Neuronal stem cell (in vitro differentiated cells): ENCODE measurements at places on chromosomes 1 and 21.

DNA sequence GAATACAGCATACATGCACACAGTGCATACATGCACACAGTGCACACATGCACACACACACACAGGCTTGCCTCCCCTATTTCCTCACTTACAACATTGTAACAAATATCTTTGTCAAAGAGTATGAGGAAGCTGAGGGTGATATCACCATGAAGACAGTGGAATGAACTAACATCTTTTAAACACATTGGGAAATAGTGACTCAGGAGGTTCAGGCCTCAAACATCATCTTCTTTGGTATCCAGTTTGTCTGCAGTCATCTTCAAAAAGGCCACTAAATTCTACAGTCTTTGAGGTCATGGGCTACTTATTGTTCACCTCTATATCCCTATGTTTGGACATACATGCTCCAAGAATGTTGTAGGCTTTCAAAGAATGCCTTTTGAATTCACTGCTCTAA is 2.1 kb upstream of the LCE2B start:
- no peak for DNase-seq

DNA sequence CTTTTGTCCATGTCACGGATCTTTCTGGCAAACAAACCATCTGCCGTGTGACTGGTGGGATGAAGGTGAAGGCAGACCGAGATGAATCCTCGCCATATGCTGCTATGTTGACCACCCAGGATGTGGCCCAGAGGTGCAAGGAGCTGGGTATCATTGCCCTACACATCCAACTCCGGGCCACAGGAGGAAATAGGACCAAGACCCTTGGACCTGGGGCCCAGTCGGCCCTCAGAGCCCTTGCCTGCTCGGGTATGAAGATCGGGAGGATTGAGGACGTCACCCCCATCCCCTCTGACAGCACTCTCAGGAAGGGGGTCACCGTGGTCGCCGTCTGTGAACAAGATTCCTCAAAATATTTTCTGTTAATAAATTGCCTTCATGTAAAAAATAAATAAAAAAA is 35.9 kb upstream of the NBL1 start:
- DNase-seq: no peak

DNA sequence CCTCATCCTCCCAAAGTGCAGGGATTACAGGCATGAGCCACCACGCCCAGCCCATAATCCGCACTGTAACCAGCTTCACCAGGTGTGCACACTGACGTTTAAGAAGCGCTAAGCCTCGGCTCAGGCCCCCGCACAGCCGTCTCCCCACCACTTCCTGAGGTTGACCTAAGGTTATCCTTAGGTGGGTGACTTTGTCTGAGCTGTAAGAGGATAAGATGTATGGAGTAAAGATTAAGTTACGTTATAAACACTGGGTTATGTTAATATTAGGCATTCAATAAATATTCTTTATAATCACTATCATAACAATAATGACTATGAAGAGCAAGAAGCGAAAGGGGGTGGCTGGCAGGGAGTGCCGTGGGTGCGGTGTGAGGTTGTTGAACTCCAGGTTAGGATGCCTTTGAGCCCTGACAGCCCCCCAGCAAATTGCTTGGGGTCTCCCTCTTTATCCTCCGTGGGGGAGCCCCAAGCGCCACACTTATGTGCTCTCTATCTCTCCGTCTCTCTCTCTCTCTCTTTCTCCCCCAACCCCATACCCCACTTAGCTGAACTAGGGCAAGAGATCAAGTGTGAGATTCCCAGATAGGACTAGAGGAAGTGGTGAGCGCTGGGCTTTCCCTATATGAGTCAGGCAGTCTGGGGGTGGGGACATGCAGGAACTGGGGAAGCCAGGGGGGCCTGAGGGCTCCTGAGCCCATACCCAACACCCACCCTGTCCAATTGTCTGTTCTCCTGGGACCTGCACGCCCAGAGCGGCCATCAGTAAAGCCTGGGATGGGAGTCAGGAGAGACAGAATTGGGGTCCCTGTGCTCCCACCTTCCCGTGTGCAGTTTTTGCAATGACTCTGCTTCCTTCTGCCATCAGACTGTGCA is 7.6 kb downstream of the EFHD2 start:
- DNase-seq: no peak

GRCh38 chr1:236338096-236338495 is 56.0 kb upstream of the EDARADD start:
- no peak for DNase-seq

- DNase-seq: no peak
These were observed 4.5 kb downstream of the HSPB7 start for GRCh38 chr1:16013220-16013907.

DNA sequence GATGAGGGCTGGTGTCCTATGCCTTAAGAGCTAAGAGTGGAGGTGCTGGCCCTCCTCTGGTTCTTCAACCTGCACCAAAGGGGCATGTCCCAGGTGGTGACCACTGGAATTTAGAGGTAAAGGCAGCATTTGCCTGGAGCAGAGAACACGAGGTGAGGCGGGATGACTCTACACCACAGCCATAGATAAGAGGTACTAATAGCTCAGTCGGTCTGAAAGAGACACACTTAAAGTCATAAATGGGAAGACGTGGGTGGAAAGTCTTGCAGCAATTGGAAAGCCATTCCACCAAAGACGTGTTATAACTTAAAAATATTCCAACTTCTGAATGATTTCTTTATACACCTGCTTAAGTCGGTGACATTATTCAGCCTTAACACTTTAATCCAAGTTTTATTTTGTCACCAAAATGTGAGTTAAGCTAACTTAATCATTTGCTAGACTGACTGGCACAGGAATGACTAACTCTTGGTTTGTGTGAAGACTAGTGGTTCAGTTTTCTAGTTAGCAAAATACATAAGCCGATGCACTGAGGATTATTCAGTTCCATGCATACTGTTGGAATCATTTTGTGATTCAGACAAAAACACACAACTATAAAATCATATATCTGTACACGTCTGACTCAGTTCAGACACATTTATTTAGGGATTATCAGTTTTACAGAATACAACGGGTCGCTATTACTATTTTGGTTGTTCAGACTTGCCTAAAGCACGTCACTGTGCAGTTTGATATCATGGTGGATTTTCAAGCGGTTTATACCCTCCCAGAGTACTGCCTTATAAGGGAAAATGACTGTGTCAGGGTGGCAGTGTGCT is 4.6 kb upstream of the ETS2 start:
- DNase-seq: no peak

GRCh38 chr1:18882486-18882885 is 19.9 kb downstream of the ALDH4A1 start:
- no peak for DNase-seq

DNA sequence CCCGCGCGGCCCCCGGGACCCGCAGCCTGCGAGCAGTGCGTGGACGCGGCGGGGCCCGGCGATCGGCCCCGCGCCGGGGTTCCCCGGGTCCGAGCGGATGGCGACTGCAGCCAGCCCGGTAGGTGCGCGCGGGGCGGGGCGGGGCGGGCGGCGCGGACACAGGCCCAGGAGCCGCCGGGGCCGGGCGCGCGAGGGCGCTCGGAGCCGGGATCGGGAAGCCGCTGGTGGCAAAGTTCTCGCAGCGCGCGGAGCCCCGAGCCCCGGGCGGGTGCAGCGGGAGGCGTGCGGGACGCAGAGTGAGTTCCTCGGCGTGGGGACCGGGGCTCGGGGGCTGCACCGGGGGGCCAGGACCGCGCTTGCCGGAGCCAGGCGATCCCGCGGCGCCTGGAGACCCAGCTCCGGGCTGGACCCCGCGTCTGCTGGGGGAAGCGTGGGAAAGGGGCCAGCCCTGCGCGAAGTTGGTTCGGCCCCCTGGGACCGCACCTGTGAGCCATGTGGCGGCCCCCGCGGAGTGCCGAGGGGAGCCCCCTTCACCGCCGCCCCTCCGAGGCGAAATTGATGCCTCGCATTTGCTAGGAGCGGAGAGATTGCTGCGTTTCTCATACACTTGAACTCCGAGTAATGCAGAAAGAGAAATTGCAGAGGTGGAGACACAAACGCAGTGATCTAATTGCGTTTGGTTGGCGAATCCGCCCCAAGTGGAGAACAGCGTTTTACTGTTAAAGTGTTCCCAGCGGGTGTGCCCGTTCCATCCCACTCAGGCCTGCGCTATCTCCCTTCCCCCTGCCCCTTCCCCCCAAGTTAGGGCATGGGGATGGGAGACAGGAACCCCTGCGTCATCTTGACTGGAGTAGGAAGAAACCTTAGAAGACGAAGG is 228.9 kb upstream of the TMEM51 start:
- DNase-seq: no peak

- no peak for DNase-seq
These were observed 58.5 kb downstream of the ST6GALNAC5 start for GRCh38 chr1:76925825-76926224.

- DNase-seq: no peak
These were observed 170.1 kb downstream of the DHRS3 start for GRCh38 chr1:12447849-12448312.

DNA sequence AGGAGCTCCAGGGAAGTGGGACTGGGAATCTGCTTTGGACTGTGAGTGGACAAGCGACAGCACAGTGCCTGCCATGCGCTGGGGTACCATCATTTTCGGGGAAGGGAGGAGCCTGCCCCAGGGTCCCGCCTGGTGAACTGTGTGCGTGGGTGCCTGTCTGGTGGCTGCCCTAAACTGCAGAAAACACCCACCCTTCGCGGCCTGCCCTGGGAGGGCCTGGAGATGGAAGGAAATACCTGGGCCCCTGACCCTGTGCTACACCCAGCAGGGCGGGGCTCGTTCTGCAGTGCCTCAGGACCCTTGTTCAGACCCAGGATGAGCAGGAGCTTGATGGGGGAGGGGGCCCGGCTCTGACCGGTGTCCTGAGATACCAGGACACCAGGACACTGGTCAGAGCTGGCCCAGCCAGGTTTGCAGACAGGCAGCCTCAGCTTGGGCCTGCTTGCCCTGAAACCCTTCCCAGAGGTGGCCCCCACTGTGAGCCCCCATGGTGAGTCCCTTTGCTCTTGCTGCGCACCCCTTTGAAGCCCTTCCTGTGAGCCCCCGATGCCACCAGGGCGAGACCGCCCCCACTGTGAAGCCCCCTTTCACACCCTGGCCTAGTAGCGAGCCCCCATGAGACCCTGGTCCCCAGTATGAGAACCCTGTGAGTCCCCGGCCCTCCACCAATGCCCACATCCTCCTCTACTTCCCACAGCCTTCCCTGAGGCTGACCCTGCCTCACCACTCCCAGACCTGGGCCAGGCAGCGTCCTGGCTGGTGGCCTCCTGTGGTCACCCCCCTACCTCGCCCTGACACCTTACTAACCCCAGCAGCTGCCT is 2.6 kb downstream of the GJC2 start:
- no peak for DNase-seq

DNA sequence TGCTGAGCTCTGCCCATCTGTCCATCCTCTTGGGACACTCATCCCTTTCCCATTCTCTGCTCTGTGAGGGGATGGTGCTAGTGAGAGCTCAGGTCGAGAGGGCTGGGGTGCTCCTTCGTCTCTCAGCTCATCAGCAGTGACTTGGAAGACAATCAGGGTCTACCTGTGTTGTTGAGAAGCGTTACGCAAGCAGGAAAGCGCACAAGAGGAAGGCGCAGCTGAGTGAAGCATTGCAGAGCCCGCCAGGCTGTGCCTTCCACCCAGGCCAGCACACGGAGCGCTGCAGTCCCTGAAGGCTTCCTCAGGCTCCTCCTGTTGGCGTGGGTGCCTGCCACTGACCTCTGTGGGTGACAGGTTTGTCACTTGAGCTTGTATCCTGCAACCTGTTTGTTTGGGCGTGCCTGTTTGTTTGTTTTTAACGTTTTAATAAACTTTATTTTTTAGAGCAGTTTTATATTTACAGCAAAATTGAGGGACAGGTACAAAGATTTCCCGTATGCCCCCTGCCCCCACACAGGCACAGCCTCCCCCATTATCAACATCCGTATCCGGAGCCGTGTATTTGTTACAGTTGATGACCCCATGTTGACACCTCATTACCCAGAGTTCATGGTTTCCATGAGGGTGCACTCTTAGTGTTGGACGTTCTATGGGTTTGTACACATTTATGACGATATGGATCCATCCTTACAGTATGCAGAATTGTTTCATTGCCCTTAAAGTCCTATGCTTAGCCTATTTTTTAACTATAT is 36.7 kb downstream of the ADARB1 start:
- no peak for DNase-seq

GRCh38 chr1:68516066-68516465 is 19.2 kb upstream of the DEPDC1 start:
- no peak for DNase-seq

- DNase-seq: no peak
These were observed 166.8 kb downstream of the HIVEP3 start for GRCh38 chr1:41751804-41752513.

DNA sequence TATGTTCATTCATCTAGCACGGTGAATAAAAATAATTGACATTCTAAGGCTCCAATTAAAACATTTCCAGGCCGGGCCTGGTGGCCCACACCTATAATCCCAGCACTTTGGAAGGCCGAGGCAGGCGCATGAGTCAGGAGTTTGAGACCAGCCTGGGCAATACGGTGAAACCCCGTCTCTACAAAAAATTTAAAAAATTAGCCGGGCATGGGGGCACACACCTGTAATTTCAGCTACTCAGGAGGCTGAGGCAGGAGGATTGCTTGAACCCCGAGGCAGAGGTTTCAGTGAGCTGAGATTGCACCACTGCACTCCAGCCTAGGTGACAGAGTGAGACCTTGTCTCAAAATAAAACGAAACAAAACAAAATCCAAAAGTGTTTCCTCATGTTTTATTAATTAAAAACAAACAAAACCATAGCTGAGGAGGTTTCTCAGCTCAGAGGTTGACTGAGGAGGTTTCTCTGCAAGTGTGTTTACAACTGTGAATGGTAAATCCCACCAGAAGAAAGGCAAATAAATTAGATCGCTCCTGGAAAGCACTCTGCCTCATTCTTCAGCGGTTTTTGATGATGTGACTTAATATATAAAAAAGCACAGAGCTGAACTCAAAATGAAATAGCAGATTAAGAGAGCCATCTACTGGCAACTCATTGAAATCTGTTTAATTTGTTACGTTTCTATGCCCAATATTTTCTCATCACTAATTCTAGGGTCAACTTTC is 37.7 kb upstream of the ATG4C start:
- no peak for DNase-seq

DNA sequence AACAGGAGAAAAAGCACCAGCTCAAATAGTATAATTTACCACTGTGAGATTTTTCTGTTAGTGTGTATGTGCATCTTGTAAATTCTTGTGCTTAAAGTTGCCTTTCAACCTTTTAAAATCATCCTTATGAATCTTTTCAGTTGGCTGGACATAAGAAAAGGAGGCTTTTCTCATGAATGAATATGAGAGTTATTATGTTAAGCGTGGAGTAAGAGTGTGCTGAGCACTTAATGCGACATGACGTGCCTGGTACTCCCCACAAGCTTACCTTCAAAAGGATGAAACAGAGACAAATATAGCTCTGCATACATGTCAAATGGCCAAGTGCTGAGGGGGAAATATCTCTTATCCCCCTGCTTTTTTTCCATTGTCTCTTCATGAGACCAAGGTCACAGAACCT is 85.3 kb upstream of the ADGRL2 start:
- no peak for DNase-seq
